Activated CD4-positive, alpha-beta T cell treated with anti-CD3 and anti-CD28 coated beads, Interleukin-2, amount 50 U/mL, for 1 hour (primary cell): ENCODE measurements at places on chromosomes 12 and 14.

GRCh38 chr14:93953263-93953662 is 23.1 kb downstream of the ASB2 start:
- no peak for DNase-seq

- no peak for DNase-seq
These were observed 29.7 kb downstream of the BDKRB1 start for GRCh38 chr14:96285667-96286066.

DNA sequence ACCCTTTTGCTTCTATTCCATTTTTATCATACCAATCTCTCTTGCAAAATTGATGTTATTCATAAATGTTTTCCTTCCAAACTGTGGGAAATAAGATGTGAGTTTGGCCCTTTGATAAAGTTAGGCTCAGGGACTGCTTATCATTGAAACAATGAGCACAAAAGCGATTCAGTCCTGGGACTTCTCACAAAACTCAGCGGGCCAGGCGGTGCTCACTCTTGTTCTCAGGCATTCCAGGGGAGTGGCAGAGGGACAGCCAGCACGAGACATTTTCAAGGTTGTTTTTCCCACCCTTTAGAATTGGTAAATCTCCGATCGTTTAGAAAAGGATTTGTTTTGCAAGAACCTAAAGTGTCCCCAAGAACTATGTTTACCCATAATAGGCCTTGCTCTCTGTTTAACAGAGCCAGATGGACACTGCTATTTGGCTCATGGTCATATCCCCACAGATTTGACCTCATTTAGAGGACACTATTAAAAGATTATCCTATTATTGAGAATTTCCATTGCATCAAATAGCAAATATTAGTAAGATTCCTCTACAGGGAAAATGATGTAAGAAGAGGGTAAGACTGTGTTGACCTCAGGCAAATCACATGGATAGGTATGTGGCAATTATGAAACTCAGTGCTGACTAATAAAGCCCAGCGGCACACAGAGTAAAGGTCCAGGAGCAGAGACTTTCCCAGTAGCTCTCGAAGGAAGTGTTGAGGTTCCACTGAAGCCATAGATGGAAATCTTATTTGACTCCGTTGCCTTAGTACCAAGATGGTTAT is 102.7 kb upstream of the USP44 start:
- DNase-seq, result no peak

DNA sequence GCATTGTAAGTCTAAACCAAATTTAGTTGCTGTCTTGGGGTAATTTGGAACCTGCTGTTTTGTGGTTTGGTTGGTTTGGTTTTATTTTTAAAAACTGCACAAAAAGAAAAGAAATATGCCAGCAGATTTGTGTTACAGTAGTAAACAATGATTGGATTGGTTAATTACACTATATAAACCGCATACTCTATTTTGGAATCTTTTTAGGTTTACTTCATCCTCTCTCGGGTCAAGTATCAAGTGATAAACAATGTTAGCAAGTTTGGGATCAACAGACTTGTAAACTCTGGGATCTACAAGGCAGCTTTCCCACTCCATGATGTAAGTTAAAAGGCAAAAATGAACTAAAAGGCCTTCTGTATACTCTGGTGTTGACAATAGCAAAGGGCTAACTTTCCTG is 132.4 kb downstream of the ANO6 start:
- no peak for DNase-seq

DNA sequence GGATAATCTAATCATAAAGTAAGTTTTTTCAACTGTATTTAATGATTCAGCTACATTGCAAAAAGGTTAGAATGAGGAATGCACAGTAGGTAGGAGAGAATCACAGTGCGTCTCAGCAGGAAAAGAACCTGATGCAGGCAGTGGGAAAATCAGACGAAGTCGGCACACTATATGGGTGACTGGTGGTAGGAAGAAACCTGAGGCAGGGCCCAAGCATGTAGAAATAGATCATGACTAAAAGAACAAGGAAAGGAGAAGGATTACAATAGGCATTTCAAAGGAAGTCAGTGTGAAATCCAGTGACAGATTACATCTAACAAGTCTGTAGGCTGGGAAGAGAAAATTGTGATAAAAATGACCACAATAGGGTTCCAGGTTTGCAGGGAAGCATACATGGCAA is 267.0 kb downstream of the MED13L start:
- DNase-seq, result no peak

DNA sequence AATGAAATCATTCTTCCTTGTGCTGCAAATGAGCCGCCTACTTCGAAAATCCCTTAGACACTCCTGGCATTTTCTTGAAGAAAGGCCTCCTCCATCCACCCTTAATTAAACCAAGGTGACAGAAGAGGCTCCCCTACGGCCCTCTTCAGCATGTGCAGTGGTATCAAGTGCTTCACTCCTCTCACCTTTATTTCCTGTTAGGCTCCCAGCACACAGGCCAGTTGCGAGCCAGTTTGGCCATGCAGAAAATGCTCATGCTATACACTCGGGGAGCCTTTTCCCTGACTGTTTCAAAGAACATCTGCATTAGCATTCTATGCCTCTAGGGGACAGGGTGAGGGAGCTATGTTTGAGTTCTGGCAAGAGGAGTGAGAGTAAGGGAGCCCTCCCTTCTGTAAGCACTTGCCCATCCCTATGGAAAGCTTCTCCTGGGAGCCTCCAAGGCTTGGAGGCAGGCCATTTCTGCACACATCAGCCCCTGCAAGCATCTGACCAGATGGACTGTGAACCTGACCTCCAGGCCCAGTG is 291.5 kb downstream of the RPS29 start:
- no peak for DNase-seq

GRCh38 chr14:56858422-56858821 is 48.1 kb upstream of the OTX2 start:
- no peak for DNase-seq

DNA sequence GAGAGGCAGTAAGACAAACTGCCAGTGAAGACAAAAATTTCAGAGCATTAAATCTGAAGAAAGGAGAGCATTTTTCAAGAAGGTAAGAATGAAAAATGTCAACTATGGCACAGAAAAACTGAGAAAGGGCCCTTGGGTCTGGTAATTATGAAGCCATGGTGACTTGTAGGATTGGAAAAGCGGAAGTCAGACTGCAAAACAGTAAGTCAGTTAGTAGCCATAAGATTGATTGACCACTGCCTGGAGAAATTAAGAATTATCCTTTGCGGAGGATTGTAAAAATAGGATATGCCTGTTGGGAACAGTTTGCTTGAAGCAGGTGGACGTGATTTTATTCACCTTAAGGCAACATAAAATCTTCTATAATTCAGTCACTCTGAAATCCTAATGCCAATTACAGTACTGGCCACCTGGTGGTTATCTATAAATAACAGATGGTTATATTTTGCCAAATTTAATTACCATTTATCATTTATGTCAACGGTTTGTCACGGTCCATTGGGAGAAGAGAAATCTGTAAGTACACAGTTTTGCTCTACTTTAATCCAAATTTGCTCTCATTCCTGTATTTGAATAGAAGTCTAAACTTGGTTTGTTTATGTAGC is 127.1 kb upstream of the CNTN1 start:
- DNase-seq, result no peak
